ENCODE measurements at places on chromosomes 7 and 10.

DNA sequence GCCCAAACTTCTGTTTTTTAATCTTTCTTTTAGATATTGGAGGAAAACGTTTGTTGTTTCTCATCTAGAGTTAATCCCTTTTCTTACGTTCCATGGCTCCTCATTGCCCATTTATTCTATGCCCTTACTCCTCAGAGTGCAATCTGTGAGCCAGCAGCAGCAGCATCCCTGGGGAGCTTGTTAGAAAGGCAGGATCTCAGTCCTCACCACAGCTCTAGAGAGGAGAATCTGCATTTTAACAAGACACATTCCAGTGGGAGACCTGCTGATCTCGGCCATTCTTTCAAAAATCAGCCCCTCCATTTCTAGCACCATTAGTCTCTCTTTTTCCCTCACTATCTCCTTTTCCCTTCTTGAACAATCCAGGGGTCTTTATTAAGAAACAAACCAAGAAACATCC lies 84.4 kb upstream of the NOBOX start:
- DNase-seq, result no peak

DNA sequence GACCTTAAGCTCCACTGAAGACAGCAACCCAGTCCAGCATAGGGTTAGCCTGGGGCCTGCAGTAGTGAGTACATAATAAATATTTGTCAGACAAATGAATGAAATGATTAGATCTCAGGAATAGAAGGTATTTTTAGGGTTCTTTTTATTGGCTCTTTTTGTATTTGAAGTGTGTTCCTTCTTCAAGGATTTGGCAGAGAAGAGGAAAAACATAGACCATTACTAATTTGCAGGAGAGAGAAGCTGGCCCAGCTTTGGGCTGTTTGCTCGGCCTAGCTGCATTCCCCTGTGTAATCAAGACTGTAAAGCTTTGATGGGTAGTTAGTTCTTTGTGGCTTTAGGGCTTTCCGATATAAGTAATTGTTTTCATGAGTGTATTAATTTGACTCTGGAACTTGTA lies 64.2 kb downstream of the CNNM2 start:
- no peak for DNase-seq

DNA sequence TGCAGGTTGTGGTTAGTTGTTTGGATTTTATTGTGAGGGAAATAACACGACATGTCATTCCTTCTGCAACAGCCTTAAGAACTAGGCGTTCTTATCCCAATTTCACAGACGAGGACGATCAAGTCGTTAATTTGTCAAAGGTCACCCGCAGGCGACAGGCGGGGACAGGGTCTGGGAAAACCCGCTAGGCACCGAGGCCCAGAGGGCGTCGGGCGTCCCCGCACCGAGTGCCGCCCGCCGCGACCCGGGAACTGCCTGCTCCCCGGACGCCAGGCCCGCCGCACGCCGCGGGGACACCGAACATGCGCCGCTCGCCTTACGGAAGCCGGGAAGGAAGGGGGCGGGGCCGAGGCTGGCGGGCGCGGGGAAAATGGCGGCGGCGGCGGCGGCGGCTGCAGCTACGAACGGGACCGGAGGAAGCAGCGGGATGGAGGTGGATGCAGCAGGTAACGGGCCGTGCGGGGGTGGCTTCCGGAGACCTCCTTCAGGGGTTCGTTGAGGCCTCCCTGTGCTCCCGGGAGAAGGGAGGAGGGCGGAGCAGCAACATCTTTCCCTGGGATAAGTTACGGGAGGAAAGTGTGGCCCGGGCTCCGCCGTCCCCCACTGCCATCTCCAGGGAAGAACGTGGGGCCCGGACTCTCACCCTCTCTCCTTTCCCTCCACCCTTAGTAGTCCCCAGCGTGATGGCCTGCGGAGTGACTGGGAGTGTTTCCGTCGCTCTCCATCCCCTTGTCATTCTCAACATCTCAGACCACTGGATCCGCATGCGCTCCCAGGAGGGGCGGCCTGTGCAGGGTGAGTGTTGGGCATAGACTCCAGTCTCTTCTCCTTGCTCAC lies at the start of gene COPS6:
Gene COPS6, plus strand, starts transcription at position 349 of the 837 bp plus-strand sequence. Its CDS starts 22 bp downstream, at position 371.
- DNase-seq, result peak; percentile 45

GRCh38 chr10:70664702-70665195 lies 7.6 kb upstream of the ADAMTS14 start:
- DNase-seq, result no peak

- DNase-seq, result no peak
Measured at GRCh38 chr7:149869867-149870266, 3.9 kb upstream of the ATP6V0E2 start.

DNA sequence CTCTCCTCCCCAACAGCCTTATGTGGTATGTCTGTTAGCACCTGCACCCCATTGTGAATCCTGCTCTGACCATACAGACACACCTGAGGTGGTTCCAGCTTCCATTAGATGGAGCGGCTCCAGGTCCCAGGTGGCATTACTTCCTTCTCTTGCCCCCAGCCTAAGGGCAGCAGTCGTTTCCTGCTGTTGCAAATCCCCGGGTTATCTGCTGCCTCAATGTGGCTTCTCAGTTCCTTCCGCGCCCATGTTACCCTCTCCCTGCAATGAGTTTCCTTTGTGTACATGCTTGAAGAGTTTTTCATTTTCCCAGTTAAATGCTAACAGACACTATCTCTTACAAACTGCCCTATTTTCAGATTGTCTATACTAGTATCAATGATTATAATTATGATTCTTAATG lies 62.8 kb upstream of the PRKCQ start:
- DNase-seq, result peak; percentile 67
